Stimulated activated naive B cell treated with anti-CD40 and anti-IgM and Interleukin-4, amounts not matched to agents 10 μg/mL and 1 μg/mL and 100 μg/mL, for 72 hours (primary cell): ENCODE measurements at places on chromosomes 1 and 21.
A peak's percentile ranks its signal among the peaks of the same experiment; 100 is the strongest.

- peaks cover 2% of the 10 kb centered on the region for H3K4me1 ChIP-seq
- no peak overlapping the region for H3K27ac ChIP-seq
- DNase-seq = no peak
- H3K36me3 ChIP-seq = no peaks in the 10 kb centered on the region
- peaks cover 6% of the 10 kb centered on the region for H3K27me3 ChIP-seq
- no peak overlapping the region for H3K4me3 ChIP-seq
These were observed 344.5 kb downstream of the PDE4B start for GRCh38 chr1:66137235-66137634.

DNA sequence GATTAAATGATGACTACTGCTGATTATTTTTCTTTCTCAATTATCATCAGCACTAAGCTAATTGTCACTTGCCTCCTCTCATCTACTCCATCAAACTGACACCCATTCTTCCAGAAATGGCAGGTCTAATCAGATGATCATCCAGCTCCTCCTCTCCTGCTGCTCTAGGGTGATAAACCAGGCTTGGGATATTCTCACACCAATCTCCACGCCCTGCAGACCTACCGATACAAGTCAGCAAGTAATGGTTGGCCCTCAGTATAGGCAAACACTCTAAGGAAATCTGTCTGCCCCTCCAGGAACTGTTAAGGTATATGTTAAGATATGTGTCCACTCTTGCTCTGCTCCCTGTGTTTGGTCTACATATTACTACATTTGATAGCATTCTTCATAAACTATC, 36.3 kb upstream of the C1orf21 start:
- H3K27ac ChIP-seq = no peak overlapping the region
- H3K36me3 ChIP-seq = no peaks in the 10 kb centered on the region
- H3K27me3 ChIP-seq = peaks cover 2% of the 10 kb centered on the region
- DNase-seq = no peak
- H3K4me3 ChIP-seq = no peak overlapping the region

DNA sequence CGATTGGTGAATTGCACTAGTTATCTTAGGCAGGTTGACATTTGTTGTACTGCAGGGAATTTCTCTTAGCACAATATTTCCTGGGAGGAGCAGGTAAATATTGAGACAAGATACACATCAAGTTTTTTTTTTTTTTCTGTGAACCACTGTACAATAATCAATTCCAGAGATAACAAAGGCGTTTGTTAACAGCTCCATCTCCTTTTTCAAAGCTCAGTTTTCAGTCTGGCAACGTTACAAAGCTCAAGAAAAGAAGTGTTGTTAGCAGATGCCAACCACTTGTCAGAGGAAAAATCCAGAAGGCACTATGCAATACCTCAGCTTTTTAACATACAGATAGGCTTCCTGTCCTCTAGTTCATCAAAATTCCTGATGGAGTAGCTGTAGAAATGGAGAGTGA, 40.9 kb upstream of the DAB1 start:
- no peaks in the 10 kb centered on the region for H3K4me1 ChIP-seq
- no peak overlapping the region for H3K27ac ChIP-seq
- H3K36me3 ChIP-seq = no peaks in the 10 kb centered on the region
- no peaks in the 10 kb centered on the region for H3K27me3 ChIP-seq
- DNase-seq = no peak

- no peak overlapping the region for H3K27ac ChIP-seq
- no peak overlapping the region for H3K4me3 ChIP-seq
- peaks cover 1% of the 10 kb centered on the region for H3K4me1 ChIP-seq
- peaks cover 30% of the 10 kb centered on the region for H3K27me3 ChIP-seq
These were observed 83.4 kb downstream of the PGBD5 start for GRCh38 chr1:230342699-230343098.

- H3K27ac ChIP-seq = no peak overlapping the region
- H3K36me3 ChIP-seq = no peaks in the 10 kb centered on the region
- H3K4me1 ChIP-seq = no peaks in the 10 kb centered on the region
- no peak for DNase-seq
- no peak overlapping the region for H3K4me3 ChIP-seq
These were observed 430.1 kb upstream of the PTBP2 start for GRCh38 chr1:96291468-96291867.

GRCh38 chr1:228180271-228180958, 14.8 kb downstream of the IBA57 start:
- peaks cover 8% of the 10 kb centered on the region for H3K4me1 ChIP-seq
- no peak overlapping the region for H3K4me3 ChIP-seq
- no peak for DNase-seq
- no peaks in the 10 kb centered on the region for H3K27me3 ChIP-seq
- no peak overlapping the region for H3K27ac ChIP-seq
- H3K36me3 ChIP-seq = peaks cover 22% of the 10 kb centered on the region

DNA sequence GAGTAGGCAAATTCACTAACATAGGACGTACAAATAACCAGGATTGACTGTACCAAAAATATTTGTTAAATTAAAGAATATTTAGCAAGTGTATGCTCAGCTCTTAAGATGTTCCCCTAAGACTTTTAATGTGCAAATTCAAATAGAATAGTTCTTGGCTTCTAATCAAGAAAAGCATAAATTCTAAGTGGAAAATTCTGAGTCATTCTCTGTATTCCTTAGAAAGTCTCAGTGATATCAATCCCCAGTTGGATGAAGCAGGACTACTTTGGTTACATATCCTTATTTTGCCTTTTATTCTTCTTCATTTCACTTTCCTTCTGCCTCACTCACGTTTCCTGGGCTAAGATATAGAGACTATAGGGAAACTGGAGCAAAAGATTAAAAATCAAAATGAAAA, 130.2 kb downstream of the IFI44 start:
- no peak for DNase-seq
- H3K4me3 ChIP-seq = no peak overlapping the region
- H3K27me3 ChIP-seq = no peaks in the 10 kb centered on the region

DNA sequence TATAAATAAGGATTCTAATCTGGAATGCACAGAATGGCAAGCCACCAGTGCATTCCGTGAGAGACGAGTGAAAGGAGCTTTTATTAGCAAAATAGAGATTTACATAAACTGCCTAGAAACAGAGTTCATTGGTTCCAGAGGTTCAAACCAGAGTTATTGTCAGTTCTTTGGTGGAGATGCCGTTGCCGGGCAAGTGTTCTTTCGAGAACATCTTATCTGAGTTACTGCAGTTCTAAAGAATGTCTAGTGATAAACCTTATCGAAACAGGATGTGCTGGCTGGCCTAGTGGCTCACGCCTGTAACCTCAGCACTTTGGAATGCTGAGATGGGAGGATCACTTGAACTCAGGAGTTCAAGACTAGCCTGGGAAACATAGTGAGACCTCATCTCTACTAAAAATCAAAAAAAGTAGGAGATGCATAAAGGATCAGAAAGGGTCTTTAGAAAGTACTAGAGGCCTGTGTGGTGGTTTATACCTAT, 19.9 kb upstream of the EVI5 start:
- no peak for DNase-seq
- H3K27me3 ChIP-seq = no peaks in the 10 kb centered on the region
- H3K4me3 ChIP-seq = no peak overlapping the region
- no peak overlapping the region for H3K27ac ChIP-seq
- H3K4me1 ChIP-seq = peaks cover 4% of the 10 kb centered on the region
- no peaks in the 10 kb centered on the region for H3K36me3 ChIP-seq

GRCh38 chr1:154971341-154971998, 923 bp upstream of the SHC1 start:
- peak overlapping the region; percentile 36 for H3K4me3 ChIP-seq
- H3K27me3 ChIP-seq = no peaks in the 10 kb centered on the region
- peaks cover 50% of the 10 kb centered on the region for H3K4me1 ChIP-seq
- DNase-seq = no peak
- peak overlapping the region; percentile 56 for H3K27ac ChIP-seq
- peaks cover 42% of the 10 kb centered on the region for H3K36me3 ChIP-seq

DNA sequence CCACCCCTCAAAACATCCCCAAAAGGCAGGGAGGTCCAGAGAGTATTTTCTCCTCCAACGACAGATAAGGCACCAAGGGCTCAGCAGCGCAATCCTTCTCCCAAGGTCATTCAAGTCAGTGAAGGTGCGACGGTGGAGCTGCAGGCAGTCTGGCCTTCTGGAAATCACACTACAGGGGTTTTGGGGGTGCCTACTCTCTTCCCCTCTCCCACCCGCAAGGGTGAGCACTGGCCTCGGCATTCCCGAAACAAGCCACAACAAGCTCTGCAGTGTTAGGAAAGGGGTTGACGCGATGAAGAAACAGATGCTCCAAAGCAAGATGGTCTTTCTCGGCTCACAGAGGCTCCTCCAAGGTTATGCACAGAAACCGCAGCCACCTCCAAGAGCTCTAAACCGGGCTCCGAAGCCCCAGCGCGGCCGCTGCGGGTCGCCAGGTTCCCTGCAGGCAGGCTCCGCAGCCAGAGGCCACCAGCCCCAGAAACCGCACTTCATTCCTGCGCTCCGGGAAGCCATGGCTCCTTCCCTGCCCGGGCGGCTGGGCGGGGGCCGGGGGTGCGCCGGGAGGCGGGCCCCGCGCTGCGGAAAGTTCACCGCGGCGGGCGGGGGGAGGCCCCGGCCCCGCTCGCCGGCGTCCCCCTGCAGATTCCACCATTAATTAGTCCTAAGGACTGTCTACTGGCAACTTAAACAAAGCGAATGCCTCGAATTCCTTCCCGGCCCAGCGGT, 1.1 kb downstream of the LUZP1 start:
- peaks cover 32% of the 10 kb centered on the region for H3K4me1 ChIP-seq
- no peak for DNase-seq
- H3K27ac ChIP-seq = peak overlapping the region; percentile 67
- H3K36me3 ChIP-seq = peaks cover 2% of the 10 kb centered on the region

- no peak overlapping the region for H3K27ac ChIP-seq
- no peak overlapping the region for H3K4me3 ChIP-seq
- no peak for DNase-seq
These were observed 1288.7 kb downstream of the PLA2G4A start for GRCh38 chr1:188117436-188117835.

- H3K27ac ChIP-seq = no peak overlapping the region
- H3K36me3 ChIP-seq = no peaks in the 10 kb centered on the region
- no peaks in the 10 kb centered on the region for H3K4me1 ChIP-seq
These were observed 1164.4 kb upstream of the ADGRL4 start for GRCh38 chr1:80170811-80171485.

GRCh38 chr1:19083081-19083480, 126.6 kb upstream of the IFFO2 start:
- no peaks in the 10 kb centered on the region for H3K27me3 ChIP-seq
- H3K27ac ChIP-seq = peak overlapping the region; percentile 38
- peaks cover 7% of the 10 kb centered on the region for H3K4me1 ChIP-seq
- no peak for DNase-seq
- no peak overlapping the region for H3K4me3 ChIP-seq

DNA sequence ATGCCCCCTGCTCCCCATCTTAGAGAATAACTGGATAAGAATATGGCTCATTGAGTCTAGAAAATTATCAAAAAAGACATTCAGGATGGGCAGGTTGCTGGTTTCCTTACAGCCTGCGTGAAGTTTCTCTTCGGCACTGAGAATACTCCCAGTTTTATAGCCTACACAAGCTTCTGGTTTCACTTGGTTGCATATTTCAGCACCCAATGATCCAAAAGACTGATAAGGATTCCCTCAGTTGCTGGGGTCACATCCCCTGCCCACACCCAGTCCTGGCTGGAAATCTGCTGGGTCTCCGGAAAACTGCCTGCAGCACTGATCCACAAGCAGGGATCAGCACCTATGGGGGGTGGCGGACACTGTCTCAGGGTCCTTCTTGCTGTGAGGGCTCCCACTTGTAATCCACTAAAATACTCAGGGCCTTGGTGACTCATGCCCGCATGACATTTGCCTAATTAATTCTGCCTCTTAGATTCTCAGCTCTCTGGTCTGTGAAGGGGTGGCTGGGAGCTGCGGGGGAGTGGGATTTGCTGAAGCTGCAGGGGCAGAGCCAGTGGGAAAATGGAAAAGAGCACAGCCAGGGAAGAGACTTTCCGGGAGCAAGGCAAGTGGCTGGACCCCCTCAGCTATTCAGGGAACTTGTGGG, 142.5 kb downstream of the ZNF648 start:
- H3K36me3 ChIP-seq = no peaks in the 10 kb centered on the region
- H3K27ac ChIP-seq = no peak overlapping the region
- no peaks in the 10 kb centered on the region for H3K27me3 ChIP-seq
- no peaks in the 10 kb centered on the region for H3K4me1 ChIP-seq
- no peak overlapping the region for H3K4me3 ChIP-seq

DNA sequence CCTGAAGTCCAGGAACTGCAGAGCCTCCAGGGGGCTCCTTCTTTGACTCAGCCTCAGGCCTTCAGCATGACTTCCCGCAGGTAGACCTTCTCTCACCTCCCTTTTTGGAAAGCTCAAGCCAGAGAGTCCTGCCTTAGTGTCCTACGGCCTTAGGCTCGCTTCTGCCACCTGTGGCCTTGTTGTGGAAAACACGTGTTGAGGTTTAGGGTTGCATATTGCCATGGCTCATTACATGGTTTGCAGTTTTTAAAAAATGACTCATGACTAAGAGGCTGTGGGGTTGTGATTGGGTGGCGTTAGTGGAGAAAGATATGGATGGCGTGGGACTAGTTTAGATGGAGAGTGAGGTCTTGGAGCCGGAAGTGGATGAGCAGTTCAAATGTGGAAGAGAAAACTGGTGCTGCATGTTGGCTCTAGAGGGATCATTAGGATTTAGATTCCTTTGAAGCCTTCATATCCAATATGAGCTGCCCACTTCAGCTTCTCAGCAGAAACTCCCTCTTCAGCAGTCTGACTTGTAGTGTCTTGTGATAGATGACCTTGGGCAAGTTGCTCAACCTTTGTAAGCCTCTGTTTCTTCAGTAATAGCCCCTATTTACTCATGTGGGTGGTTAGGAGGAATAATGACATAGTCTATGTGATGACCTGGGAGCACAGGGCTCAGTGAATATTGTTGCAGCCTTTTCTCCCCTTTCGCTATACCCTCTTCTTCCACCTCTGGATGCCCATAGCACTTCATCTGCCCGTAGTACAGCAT, 6.5 kb upstream of the FGGY start:
- DNase-seq = peak; percentile 39
- peaks cover 46% of the 10 kb centered on the region for H3K4me1 ChIP-seq
- no peak overlapping the region for H3K4me3 ChIP-seq
- peak overlapping the region; percentile 2 for H3K27ac ChIP-seq

GRCh38 chr1:114289306-114289705, 135.6 kb upstream of the SYT6 start:
- H3K4me3 ChIP-seq = no peak overlapping the region
- H3K4me1 ChIP-seq = no peaks in the 10 kb centered on the region
- H3K36me3 ChIP-seq = no peaks in the 10 kb centered on the region
- no peak for DNase-seq
- peaks cover 3% of the 10 kb centered on the region for H3K27me3 ChIP-seq

GRCh38 chr1:111603979-111604378, 15.6 kb upstream of the RAP1A start:
- DNase-seq = no peak
- peaks cover 72% of the 10 kb centered on the region for H3K4me1 ChIP-seq
- peak overlapping the region; percentile 56 for H3K4me3 ChIP-seq
- H3K27me3 ChIP-seq = no peaks in the 10 kb centered on the region
- peak overlapping the region; percentile 100 for H3K27ac ChIP-seq
- H3K36me3 ChIP-seq = peaks cover 31% of the 10 kb centered on the region

GRCh38 chr1:111190931-111191451, 9.5 kb downstream of the DENND2D start:
- no peak for DNase-seq
- H3K36me3 ChIP-seq = peaks cover 80% of the 10 kb centered on the region
- H3K4me3 ChIP-seq = no peak overlapping the region
- no peaks in the 10 kb centered on the region for H3K27me3 ChIP-seq
- no peak overlapping the region for H3K27ac ChIP-seq

GRCh38 chr21:34052171-34052570, 21.2 kb upstream of the MRPS6 start:
- no peaks in the 10 kb centered on the region for H3K36me3 ChIP-seq
- H3K4me1 ChIP-seq = peaks cover 25% of the 10 kb centered on the region
- H3K27me3 ChIP-seq = no peaks in the 10 kb centered on the region
- H3K27ac ChIP-seq = no peak overlapping the region

GRCh38 chr1:74343216-74343615, 108.0 kb downstream of the TNNI3K start:
- no peaks in the 10 kb centered on the region for H3K27me3 ChIP-seq
- H3K4me1 ChIP-seq = no peaks in the 10 kb centered on the region
- no peak overlapping the region for H3K27ac ChIP-seq
- H3K36me3 ChIP-seq = no peaks in the 10 kb centered on the region
- H3K4me3 ChIP-seq = no peak overlapping the region
